CD4-positive, alpha-beta T cell treated with Interleukin-2 at 100 ng/mL for 4 hours (primary cell): ENCODE measurements at places on chromosomes 6 and 20.

GRCh38 chr20:12112665-12113064 is 195.0 kb downstream of the BTBD3 start:
- no peak for DNase-seq

- no peak for DNase-seq
These were observed 3.9 kb downstream of the EPM2A start for GRCh38 chr6:145731447-145731846.

DNA sequence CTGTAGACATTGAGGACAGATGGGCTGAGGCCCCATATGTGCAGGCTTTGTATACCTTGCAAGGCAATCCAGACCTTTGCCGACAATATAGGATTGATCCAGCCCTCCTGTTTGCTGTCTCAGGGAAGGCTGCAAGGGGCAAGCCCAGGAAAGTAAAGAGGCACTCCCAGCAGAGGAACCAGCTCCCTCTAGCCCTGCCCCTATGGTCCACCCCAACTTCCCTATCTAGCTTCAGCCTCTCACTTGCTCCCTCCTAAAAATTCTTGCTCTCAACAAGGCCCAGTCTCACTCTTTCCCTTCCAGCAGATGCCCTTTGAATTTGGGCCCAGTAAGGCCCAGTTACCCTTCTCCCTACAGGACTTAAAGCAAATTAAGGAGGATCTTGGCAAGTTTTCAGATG is 92.6 kb downstream of the JARID2 start:
- DNase-seq = no peak

GRCh38 chr6:158813032-158813431 is 6.1 kb downstream of the EZR start:
- no peak for DNase-seq

DNA sequence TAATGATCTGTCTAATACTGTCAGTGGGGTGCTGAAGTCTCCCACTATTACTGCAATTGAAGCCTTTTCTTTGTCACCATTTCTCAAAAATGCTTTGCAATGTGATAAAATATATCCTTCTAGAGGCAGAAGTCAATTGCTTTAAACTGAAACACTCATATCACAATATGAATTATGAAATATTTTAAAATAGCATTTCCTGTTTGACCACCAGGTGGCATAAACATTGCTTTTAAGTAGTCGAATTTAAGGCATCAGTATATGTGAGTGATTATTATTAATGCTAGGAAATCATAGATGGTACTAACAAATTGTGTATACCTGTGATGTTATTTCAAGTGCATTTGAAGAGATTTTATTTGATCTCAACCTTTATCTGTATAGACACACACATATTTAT is 87.5 kb downstream of the MEI4 start:
- DNase-seq = no peak

DNA sequence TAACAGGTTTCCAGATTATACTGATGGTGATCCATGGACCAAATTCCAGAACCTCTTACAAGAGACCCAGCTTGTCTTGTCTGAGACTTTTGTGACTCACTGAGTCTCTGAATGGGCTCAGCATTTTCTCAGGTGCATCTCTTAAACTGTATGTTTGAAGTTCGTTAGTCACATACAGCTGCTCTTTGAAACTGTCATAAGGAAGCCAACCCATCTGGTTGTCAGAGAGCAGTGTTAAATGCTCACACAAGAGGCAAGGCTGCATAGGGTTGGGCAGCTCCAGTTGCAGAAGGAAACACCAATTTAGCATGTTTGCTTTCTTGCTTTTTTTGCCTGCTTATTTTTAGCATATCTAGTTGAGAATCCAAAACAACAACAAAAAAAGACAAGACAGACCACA is 47.1 kb downstream of the TRIM27 start:
- no peak for DNase-seq

DNA sequence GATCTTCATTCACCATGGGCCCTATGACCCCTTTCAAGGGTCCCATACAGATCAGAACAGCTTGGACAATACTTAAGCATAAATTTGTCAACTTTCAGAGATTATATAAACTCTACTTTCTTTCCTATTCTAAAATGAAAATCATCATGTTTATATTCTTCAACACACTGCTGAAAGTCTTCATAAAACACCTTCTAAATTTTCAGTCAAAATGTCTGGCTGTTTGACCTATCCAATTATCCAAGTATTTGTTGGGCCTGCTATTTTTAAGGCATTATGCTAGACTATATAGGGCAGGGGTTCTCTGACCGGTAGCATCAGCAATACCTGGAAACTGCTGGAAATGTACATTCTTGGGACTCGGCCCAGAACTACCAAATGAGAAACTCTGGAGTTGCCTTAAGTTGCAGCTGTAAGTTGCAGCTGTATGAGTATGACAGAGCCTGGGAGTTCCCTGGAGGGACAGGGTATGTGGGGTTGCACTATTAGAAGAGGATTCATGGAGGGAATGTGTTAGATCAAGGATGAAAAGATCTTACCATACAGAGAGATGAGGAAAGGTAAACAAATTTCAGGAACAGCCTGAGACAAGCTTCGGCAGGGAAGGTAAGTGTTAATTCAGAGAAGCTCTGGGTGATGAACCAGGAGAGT is 293.0 kb downstream of the ADGB start:
- no peak for DNase-seq

- DNase-seq = no peak
These were observed 340.2 kb upstream of the CHD6 start for GRCh38 chr20:41958391-41958790.

GRCh38 chr6:34341481-34341971 is 50.9 kb downstream of the NUDT3 start:
- no peak for DNase-seq
